ENCODE measurements at places on chromosomes 1 and 21.

DNA sequence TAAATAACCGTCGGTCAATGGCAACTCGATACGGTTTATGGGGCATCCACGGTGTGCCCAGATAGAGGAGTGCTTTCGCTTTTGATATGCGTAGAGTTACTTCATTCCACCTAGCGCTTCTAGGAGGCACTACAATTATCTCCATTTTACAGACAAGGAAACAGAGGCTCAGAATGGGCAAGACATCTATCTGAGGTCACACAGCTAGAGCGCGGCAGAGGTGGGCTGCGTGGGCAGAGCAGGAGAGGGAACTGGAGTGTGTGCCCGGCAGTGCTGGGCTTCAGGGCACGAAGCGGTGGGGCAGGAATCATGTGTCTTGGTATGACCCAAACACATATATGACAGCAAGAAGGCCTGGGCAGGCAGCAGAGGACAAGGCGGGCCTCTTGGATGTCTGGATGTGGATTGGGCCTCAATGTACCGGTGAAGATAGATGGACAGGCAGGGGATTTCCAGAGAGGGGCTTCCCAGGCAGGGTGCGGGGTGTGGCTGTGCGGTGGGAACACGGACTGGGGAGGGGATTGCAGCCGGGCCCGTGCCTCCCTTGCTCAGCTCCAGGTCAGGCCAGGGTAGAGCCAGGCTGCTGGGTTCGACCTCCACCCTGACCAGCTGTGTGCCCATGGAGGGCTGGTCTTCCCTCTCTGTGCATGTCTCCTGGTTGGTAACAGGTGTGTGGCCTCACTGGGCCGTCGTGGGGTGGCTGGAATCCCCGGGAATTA lies 21.2 kb downstream of the TP73 start:
- peak; percentile 36 for DNase-seq

GRCh38 chr1:56547977-56548376 lies 31.4 kb downstream of the PLPP3 start:
- DNase-seq, result no peak

GRCh38 chr1:102961549-102961948 lies 146.8 kb downstream of the COL11A1 start:
- no peak for DNase-seq

GRCh38 chr1:155975375-155976061 lies 2.8 kb downstream of the ARHGEF2 start:
- no peak for DNase-seq

GRCh38 chr1:181655756-181656155 lies 172.4 kb downstream of the CACNA1E start:
- no peak for DNase-seq

DNA sequence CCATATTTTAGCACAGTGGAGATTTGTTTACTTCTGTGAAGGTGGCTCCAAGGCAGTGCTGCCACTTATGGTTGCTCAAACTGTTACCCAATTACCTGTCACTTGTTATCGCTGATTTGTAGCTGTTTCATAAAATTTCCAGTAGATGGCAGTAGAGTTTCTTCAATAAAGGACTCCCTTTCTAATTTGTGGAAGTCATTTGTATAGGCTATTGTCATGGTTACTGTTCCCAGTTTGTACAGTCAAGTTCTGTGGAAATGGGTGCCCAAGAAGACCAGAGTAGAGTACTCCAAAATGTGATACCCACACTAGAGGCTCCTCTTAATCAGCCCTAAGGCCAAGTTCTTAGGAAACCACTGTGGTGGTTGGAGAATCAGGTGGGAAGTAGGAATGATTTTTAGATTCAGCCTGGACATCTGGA lies 186.1 kb downstream of the CLEC20A start:
- peak; percentile 42 for DNase-seq

GRCh38 chr1:150165622-150166612 lies 16.2 kb downstream of the PLEKHO1 start:
- peak; percentile 65 for DNase-seq

DNA sequence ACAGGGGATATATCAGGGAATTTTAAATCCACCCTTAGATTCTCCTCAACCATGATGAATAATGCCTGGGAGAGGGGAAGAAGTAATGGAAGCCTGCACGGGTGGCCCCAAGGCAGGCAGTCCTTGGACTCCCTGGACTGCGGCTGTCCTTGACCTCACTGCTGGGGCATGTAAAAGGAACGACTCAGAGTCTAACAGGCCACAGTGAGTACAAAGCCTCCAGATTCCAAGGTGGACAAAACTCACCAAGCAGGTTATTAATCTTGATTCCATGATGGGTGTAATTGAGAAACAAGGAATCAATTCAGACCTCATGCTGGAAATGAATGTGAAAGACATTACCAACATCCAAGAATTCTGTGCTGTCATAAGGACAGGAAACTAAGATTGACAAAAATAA lies 13.0 kb upstream of the ARHGAP29 start:
- no peak for DNase-seq

GRCh38 chr1:173049322-173049633 lies 1.5 kb downstream of the TNFSF18 start:
- no peak for DNase-seq

GRCh38 chr1:153404086-153404635 lies 12.2 kb upstream of the S100A7A start:
- no peak for DNase-seq

DNA sequence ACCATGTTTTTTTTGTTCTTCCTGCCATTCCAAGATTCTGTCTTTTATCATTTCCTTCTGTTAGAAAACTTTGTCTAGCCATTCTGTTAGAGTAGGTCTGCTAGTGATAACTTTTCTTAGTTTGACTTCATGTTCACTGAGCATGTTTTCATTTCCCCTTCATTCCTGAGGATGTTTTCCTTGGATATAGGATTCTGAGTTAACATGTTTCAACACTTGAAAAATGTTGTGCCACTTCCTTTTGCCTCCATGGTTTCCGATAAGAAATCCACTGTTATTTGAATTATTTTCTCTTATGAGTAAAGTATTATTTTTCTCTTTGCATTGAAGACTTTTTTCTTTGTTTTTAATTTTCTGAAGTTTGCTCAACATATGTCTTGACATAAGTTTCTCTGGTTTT lies 66.7 kb downstream of the ATP1A1 start:
- DNase-seq, result no peak

DNA sequence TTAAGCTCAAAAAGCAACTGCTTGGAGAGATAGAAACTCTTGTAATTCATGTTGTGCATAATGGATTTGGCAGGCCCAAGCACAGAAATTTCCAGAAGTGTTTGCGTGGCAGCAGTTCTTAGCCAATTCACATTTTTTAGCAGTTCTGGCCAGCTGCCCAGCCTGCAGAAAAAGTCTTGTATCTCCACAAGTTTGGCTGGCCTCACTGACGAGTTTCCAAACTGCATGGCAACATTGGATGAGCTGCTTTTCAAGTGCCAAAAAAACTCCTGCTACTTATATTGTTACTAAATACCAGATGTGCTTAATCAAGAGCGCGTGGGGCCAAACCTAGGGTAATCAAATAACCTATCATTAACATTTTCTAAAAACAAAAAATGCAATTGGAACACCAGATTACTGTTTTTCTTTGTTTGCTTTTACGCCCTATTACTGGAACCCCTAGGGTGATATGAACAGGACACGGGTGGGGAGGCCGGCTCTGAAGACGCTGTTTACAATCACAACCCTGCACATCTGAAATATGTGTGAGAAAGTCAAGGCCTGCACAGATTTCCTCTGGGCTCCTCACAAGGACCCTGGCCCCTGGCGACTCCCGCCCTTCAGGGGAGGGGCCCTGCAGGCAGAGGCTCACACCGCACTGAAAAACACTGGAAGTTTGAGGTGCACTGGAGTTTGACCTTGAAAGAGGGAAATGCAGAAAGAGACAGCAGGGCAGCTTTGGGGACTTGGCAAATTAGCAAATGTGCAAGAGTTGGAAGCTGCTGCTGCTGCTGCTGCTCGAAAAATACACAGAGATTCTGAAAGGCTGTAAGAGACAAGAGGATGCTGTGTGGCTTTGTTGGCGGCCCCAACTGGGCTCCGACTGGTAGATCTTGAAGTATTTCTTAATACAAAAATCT lies 55.2 kb upstream of the TARBP1 start:
- DNase-seq, result no peak

DNA sequence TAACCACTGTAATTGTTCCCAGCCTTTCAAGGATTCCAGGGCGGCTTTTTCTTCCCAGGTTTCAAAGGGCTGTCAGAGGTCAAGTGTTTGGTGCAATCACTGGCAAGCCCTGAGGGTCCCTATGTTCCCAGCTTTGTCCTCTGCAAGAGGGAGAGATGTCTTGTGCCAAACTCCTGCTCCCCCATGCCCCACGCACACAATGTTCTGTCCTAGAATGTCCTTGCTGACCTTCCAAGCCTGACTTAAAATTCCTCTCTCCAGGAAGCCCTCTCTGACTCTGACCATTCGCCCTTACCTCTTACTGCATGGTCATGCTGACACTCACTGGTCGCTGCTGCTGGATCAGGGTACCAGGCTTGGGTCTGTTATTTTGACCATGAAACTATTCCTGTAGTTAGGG lies 152.5 kb upstream of the KCND3 start:
- no peak for DNase-seq

DNA sequence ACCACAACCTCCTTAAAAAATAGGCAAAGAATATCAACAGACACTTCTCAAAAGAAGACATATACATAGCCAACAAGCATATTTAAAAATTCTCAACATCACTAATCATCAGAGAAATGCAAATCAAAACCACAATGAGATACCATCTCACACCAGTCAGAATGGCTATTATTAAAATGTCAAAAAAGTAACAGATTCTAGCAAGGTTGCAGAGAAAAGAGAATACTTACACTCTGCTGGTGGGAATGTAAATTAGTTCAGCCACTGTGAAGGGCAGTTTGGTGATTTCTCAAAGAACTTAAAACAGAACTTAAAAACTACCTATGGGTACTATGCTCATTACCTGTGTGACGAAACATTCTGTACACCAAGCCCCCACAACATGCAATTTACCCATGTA lies 20.7 kb downstream of the CD1B start:
- no peak for DNase-seq

GRCh38 chr1:31408788-31409318 lies 4.2 kb upstream of the SERINC2 start:
- no peak for DNase-seq

GRCh38 chr21:44854664-44855446 lies 18.6 kb downstream of the PTTG1IP start:
- DNase-seq, result no peak

DNA sequence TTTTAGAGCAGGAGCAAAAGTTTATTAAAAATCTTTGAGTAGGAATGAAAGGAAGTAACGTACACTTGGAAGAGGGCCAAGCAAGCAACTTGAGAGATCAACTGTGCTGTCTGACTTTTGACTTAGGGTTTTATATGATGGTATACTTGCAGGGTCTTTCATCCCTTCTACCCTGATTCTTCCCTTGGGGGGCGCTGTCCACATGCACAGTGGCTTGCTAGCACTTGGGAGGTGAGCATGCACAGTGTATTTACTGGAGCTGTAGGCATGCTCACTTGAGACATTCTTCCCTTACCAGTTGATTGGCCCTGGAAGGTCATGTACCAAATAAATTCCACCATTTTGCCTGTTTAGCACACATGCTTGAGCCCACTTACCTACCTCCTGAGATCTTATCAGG lies 1001.3 kb upstream of the ADGRL2 start:
- no peak for DNase-seq

DNA sequence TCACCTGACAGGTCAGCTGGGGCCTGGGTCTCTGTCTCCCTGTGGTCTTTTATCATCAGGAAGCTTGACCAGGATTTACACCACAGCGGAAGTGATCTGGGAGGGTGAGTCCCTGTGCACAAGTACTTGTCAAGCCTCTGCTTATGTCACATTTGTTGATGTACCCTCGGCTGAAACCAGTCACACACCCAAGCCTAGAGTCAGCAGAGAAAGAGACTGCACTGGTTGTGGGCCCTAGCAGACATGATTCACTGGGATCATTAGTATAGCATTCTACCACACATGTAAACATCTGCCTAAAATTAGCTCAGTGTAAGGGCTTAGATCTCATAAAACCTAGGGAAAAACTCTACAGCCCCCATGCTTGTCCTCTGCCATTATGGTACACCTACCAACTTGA lies 79.3 kb upstream of the LAMC2 start:
- DNase-seq, result no peak

DNA sequence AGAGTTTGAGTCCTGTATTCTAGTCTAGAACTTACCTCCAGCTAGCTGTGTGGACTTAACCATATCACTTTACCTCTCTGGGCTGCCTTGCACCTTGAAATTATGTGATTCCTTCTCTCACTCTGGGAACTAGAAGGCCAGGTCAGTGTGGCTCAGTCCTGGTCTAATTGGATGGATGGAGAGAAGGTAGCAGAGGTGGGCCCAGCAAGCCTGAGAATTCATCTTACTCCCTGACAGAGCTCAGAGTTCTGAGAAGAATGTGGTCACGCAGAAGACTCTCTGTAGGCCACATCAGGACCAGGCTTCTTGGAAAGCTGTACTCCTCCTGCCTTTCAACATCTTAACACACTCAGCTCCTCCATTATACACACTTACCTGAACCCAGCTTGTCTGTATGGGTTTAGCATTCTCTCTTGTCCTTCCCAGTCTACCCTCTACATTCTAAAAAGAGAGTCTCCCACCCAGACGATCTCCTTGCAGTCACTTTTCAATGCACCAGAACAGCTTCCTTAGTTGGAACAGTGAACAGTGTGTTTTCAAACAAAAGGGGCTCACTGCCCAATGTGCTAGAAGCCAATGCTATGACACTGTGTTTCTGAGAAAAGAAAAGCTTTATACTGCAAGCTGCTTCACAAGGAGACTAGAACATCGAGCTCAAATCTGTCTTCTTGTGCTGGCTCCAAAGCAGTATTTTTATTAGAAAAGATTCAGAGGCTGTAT lies 60.5 kb downstream of the CAPN9 start:
- no peak for DNase-seq

- no peak for DNase-seq
These were observed 75.1 kb downstream of the PGM1 start for GRCh38 chr1:63668298-63668697.

DNA sequence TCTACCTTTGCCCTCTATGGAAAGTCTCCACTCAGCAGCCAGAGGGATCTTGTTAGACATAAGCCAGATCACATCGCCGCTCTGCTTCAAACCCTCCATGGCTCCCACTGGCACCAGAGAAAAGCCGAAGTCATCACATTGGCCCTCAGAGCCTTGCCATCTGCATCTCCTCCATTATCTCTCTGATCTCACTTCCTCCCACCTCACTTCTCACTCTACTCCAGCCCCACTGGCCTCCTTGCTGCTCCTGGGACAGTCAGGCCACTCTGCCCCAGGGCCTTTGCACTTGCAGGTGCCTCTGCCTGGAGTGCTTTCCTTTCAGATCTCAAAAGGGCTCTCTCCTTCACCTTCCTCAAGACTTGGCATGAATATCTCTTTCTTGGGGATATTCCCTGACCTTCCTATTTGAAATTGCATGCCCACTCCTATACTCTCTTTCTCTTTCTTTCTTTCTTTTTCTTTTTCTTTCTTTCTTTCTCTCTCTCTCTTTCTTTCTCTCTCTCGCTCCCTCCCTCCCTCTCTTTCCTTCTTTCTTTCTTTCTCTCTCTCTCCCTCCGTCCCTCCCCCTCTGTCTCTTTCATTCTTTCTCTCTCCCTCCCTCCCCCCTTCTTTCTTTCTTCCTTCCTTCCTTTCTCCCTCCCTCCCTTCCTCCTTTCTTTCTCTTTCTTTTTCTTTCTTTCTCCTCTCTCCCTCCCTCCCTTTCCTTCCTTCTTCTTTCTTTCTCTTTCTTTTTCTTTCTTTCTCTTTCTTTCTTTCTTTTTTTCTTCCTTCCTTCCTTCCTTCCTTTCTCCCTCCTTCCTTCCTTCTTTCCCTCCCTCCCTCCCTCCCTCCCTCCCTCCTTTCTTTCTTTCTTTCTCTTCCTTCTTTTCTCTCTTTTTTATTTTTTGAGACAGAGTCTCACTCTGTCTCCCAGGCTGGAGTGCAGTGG lies 96.0 kb upstream of the CASZ1 start:
- DNase-seq, result no peak

Measured in CD4-positive, alpha-beta T cell treated with Interleukin-17A for 1 hour (primary cell).